Large intestine (tissue), 12 donors: ENCODE measurements at places on chromosomes 13 and 19.

DNA sequence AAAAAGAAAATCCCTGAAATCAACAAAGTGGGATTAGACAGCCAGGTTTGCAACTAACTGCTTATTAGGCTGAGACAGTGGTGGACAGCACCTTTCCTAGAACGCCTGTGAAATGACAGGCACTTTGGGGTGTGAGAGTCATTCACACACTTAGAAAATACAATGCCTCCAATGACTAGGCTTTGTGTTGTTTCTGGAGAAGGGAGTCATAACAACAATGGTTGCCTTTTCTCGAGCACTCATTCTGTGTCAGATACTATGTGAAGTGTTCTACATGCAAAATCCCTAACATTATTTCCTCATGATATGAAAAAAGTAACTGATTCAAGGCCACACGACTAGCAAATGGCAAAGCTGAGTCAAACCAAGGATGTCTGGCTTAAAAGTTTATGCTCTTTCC lies 41.2 kb downstream of the SACS start:
- DNase-seq, result no peak

DNA sequence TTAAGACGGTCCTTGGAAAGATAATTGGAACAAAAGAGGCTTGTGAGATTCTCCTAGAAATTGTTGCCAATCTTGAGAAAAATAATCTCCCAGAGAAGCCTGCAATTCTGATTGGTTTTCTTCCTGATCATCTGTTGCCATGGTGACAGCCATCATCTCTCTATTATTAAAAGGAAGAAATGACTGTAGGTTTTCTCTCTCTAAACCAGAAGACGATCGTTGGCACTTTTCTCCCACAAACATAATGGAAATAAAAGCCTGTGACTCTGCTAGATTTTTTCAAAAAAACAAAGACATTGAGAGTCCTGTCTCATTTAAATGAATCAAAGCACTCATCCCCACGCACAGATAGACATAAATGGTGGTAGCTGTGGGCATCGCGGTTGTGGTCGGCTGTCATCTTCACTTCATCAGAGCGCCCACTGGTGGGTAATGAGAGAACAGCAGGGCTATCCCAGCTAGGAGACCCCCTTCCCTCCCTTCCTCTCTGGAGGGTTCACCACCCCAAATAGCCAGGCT lies 21.7 kb upstream of the CALM3 start:
- no peak for DNase-seq

DNA sequence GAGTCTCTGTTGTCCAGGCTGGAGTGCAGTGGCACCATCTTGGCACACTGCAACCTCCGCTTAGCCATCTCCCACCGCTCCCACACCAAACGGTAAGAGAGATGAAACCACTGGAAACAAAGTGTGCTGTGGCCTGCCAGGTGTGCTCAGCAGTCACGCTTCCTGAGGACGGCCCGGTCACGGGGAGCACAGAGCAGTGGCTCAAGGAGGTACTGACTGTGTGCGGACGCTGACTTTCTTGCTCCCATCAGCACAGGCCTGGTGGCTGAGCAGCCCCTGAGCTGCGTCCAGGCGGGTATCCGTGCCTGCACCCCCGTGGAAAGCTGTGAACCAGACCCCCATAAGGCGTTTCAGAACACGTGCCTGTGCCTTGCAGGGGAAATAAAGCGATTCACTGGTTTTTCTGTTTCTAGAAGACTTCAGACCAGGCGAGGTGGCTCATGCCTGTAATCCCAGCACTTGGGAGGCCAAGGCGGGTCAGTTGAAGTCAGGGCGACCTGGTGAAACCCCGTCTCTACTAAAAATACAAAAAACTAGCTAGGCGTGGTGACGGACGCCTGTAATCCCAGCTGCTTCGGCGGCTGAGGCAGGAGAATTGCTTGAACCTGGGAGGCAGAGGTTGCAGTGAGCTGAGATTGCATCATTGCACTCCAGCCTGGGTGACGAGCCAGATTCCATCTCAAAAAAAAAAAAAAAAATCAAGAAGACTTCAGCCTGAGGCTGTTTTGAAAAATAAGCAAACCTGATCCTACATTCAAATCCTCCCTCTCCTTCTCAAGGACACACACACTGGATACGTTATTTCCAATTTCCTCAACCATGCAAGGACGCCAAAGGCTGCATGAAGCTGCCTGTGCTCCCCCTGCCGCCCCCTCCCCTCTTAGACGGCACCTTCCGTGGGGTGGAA lies 25.5 kb downstream of the ADPRHL1 start:
- DNase-seq, result no peak

- no peak for DNase-seq
Measured at GRCh38 chr19:48854103-48854502, 14.3 kb downstream of the PLEKHA4 start.

DNA sequence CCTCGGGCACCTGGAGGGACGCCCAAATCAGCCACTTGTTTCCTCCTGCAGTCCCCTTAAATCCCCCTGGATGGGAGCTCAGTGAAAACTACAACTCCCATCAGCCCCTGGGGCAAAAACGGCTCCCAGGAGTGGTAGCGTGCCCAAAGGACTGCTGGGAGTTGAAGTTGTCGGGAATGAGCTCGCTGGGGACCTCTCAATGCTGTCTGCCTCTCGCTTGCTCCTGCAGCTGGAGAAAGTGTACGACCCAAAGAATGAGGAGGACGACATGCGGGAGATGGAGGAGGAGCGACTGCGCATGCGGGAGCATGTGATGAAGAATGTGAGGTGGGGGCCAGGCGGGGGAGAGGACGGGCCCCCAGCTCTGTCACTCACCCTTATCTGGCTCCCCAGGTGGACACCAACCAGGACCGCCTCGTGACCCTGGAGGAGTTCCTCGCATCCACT lies 14.7 kb upstream of the DHDH start:
- no peak for DNase-seq

DNA sequence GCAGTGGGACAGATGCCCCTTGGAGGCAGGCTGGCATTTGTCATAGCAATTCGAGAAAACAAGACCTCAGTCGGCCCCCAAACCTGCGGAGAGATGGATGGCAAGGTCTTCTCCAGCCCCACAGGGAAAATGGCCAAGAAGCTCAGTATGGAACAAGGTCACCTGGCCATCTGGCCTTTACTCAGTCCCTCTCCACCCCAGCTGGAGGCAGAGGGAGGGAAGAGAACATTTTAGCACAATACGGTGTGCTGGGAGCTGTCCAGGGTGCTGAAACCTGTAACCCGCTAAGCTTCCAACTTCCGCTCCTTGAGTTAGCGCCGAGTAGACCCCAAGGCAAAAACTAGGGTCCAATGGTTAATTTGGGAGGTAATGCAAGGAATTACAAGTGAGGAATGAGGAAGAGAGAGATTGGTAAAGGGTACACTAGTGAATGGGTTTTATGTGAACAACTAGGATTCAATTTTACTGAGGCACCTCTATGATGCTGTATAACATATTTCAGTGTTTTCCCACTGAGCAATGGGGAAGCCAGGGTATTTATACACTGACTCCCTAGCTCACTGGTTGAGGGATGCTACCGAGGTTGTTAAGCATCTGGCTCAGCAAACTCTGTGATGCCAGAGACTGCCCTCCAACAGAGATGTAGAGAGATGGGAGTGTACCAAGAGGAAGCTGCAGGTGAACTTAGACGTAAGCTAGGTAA lies 64.3 kb downstream of the CACNA1A start:
- peak; percentile 5 for DNase-seq

GRCh38 chr19:14544047-14544446 lies 14.7 kb downstream of the TECR start:
- no peak for DNase-seq

GRCh38 chr19:9941671-9942070 lies 5.4 kb upstream of the OLFM2 start:
- DNase-seq, result no peak

DNA sequence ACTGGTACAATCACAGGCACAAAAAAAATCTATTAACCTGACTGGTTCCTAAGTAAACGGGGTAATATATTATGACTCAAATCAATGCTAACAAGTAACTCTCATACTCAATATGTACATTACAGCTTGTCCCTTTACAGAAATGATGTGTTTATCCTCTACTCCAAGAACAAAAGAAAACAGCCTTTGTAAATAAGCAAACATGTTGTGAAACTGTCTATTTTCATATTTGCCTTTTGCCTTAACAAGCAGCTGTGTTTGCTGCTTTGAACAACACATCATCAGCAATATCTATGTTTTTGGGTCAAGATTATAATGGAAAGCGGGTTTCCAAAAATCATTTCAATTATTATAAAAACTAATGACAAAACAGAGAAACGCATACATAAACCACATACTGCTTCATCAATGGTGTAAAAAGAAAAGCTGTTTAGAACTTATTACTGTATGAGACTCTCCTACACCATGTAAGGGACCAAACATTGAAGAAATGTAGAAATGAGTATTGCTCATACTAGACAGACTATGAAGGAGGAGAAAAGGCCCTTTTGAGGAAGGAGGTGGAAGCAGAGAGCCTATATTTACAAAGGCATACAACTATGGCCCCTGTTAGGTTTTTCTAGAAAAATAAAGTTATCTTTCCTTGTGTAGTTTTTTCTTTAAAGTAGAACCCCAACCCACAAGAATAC lies 14.8 kb downstream of the TBC1D4 start:
- no peak for DNase-seq

DNA sequence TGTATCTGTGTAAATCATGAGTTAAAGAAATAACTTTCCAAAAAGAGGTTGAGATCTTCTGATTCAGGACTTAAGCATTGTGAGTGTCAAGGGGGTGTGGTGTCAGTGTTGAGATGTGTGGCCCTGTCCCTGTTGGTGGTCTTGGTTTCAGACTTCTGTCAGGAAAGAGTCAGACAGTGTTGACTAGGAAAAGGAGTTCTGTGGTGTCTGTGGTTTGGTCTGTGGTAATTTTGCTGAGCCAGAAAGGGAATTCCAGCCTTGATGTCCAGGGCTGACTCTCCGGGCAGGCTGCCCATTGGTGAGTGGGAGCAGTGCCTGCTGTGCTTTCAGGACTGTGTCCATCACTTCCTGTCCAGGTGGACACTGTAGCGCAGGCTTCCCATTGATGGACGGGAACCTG lies 39.8 kb upstream of the IGFL4 start:
- DNase-seq, result no peak

DNA sequence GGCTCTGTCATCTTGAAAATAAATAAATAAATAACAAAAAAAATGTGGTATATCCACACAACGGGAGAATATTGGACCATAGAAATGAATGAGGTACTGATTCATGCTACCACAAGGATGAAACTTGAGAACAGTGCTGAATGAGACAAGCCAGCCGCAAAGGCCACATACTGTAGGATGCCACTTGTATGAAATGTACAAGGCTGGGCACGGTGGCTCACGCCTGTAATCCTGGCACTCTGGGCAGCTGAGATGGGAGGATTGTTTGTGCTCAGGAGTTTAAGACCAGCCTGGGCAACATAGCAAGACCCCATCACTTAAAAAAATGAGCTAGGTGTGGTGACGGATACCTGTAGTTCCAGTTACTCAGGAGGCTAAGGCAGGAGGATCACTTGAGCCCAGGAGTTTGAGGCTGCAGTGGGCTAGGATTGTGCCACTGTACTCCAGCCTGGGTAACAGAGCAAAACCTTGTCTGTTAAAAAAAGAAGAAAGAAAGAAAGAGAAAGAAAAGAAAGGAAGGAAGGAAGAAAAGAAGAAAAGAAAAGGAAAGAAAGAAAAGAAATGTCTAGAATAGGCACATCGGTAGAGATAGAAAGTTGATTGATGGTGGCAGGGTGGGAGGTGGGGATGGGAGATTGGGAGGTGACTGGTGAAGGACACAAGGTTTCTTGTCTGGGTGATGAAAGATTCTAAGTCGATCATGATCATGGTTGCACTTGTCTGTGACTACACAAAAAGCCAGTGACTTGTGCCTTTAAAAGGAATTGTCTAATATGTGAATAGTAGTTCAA lies 20.3 kb downstream of the HPN start:
- DNase-seq, result no peak

DNA sequence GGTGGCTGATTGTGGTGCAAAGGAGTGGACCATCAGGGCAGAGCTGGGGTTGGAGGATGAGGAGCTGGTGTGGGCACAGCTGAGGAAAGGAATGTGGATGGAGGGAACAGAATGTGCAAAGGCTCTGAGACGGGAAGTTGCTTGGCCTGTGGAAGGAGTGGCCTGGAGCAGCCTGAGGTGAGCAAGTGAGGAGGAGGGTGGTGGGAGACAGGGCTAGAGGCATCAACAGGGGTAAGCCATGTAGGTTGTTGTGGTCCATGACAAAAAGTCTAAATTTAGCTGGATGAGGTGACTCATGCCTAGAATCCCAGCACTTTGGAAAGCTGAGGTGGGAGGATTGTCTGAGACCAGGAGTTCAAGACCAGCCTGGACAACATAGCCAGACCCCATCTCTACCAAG lies 9.5 kb downstream of the CYP4F22 start:
- no peak for DNase-seq

GRCh38 chr19:28066988-28067387 lies 1146.0 kb downstream of the UQCRFS1 start:
- no peak for DNase-seq

- no peak for DNase-seq
Measured at GRCh38 chr19:21130097-21130775, 11.6 kb upstream of the ZNF431 start.

GRCh38 chr13:27311518-27312210 lies 41.0 kb downstream of the RASL11A start:
- DNase-seq, result no peak

GRCh38 chr13:109113427-109113826 lies 484.0 kb downstream of the MYO16 start:
- DNase-seq, result no peak

DNA sequence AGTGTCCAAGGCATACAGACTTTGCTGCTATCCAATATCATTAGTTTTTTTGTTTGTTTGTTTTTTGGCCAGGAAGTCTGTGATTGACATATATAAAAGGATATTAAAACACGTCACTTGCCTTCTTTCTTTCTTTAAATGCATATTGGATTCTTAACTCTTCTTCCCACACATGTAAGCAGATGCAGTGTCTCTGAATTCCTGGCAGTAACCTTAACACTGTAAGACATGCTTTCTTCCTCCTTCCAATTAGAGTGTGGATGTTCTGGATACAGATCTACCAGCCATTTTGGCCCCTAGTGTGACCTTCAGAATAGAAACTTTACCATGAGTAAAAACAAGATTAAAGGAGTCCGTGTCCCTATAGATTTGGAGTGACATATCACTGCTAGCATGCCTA lies 967.4 kb upstream of the PRR20A start:
- no peak for DNase-seq

- no peak for DNase-seq
Measured at GRCh38 chr19:37966211-37966661, 59.2 kb downstream of the SIPA1L3 start.

GRCh38 chr13:32455594-32455903 lies 27.6 kb upstream of the N4BP2L1 start:
- no peak for DNase-seq

DNA sequence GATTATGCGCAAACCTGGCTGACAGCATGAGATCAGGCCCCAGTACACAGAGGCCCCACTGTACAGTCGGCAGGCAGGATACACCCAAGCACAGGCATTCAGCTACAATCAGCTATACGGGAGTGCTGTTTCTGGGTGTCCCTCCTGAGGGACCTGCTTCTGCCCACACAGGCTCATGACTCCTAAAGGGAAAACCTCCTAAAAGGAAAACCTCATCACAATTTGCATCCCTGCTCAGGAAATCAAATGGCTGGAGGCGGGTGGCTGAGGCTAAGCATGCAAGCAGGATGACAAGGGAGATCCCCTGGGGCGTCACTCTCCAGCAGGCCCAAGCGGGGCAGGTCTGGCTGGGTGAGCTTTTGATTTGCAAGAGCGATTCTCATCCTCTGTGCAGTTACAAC lies 99.8 kb downstream of the CRYL1 start:
- DNase-seq, result no peak
